ENCODE measurements at places on chromosomes 12 and 14.
A peak's percentile ranks its signal among the peaks of the same experiment; 100 is the strongest.

DNA sequence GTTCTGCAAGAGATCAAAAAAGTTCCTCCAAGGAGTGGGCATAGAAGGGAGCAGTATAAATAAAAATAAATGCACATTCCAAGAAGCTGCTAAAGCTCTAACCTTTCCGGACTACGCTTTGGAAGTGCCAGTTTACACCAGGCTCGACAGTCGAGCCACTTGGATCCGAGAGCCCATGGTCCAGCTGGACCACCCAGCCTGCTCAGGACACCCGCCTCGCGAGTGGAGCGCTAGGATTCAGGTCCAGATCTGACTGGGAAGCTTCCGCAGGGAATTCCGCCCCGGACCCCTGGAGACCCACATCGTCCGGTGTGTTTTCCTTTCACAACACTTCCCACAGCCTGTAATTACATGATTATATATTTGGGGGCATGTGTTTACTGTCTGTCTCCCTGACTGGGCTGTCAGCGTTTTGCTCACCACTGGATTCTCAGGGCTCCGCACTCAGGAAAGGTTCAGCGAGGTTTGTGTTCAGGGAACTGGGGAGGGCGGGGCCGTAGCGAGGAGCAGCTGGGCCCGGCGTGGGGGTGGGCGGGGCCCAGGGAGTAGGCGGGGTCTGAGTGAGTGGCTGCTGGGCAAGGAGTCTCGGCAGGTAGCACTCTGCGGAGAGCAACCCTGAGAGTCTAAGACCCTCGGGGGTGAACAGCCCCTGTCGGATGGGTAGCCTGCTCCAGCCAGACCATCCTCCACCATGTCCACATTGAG is 52.3 kb upstream of the TMEM263 start:
- H3K27me3 ChIP-seq, result peaks cover 2% of the 10 kb centered on the region
- peak overlapping the region; percentile 75 for H3K4me3 ChIP-seq
- H3K27ac ChIP-seq, result no peak overlapping the region
- H3K36me3 ChIP-seq, result no peaks in the 10 kb centered on the region

GRCh38 chr14:69617796-69618195 is 6.4 kb downstream of the SUSD6 start:
- no peaks in the 10 kb centered on the region for H3K36me3 ChIP-seq
- peaks cover 90% of the 10 kb centered on the region for H3K4me1 ChIP-seq
- DNase-seq, result no peak
- H3K4me3 ChIP-seq, result no peak overlapping the region
- H3K27ac ChIP-seq, result peak overlapping the region; percentile 24

DNA sequence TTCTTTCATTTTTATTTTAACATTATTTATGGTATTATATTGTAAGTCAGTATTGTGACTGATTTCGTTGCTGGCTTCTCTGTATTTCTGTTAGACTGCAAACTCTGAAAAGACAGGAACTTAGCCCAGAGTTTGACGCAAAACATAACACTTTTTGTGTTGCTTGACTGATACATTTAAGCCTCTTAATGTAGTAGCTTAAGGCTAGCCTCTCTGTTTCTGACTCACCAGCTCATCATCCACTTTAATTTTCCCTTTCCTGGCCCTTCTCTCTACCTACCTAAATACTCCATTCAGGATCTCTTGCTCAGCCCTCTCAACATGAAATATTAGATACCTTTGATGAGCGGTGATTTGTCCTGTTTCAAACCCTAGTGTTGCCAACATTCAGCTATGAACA is 420.6 kb downstream of the LRFN5 start:
- H3K4me1 ChIP-seq, result no peaks in the 10 kb centered on the region
- H3K36me3 ChIP-seq, result no peaks in the 10 kb centered on the region
- DNase-seq, result no peak
- no peaks in the 10 kb centered on the region for H3K27me3 ChIP-seq

GRCh38 chr14:101957406-101958234 is 6.8 kb upstream of the DYNC1H1 start:
- DNase-seq, result peak; percentile 59
- no peak overlapping the region for H3K27ac ChIP-seq
- no peaks in the 10 kb centered on the region for H3K36me3 ChIP-seq
- H3K4me1 ChIP-seq, result peaks cover 15% of the 10 kb centered on the region

GRCh38 chr14:91737619-91738018 is 5.7 kb upstream of the CATSPERB start:
- no peaks in the 10 kb centered on the region for H3K36me3 ChIP-seq
- H3K4me3 ChIP-seq, result no peak overlapping the region
- H3K27me3 ChIP-seq, result peaks cover 16% of the 10 kb centered on the region
- DNase-seq, result no peak
- H3K27ac ChIP-seq, result no peak overlapping the region

GRCh38 chr12:11497438-11497837 is 102.1 kb upstream of the PRB2 start:
- H3K27ac ChIP-seq, result no peak overlapping the region
- peaks cover 22% of the 10 kb centered on the region for H3K27me3 ChIP-seq
- DNase-seq, result no peak
- H3K4me3 ChIP-seq, result no peak overlapping the region
- H3K4me1 ChIP-seq, result peaks cover 9% of the 10 kb centered on the region

DNA sequence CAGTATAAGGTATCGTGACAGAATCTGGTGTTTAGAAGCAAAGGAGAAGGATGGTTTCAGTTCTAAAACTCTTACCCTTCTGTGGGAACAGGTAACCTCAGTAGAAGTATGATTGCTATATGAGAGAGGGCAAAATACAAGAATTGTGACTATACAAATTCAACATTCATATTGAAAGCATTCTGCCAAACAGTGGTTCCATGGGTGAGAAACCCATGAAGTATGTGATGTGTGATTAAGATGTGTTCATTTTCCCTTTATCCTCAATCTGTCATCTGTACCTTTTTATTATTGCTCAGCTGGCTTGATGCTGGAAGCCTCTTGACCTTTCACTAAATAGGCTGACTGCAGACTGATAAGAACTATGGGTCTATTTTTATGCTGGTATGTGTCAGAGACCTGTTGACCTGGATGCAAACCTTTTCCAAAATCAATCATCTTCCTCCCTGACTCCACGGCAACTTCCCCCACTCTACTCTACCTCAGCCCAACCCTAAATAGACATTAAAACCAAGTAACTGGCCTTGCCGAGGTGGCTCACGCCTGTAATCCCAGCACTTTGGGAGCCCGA is 109.6 kb downstream of the STXBP6 start:
- H3K36me3 ChIP-seq, result peaks cover 3% of the 10 kb centered on the region
- peaks cover 4% of the 10 kb centered on the region for H3K27me3 ChIP-seq

DNA sequence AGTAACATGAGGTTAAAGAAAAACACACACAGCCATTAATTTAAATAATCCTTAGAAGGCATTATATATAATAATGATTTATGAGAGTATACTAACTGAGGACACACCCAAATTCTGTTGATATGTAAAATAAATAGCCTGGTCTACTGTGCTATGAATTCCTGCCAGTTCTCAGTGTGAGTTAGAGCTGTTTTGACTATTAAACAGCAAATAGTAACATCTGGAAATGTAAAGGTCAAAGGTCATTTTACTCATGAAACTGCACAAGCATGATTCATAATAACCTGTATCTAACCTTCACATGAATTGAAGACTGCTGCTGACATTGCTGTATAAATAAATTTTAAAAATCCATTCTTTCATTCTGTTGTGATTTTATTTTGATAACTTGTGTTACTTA is 966.7 kb downstream of the SLC6A15 start:
- H3K27me3 ChIP-seq, result peaks cover 4% of the 10 kb centered on the region
- H3K4me3 ChIP-seq, result no peak overlapping the region
- H3K4me1 ChIP-seq, result peaks cover 2% of the 10 kb centered on the region
- no peak overlapping the region for H3K27ac ChIP-seq
- no peaks in the 10 kb centered on the region for H3K36me3 ChIP-seq

Data from chondrocyte (in vitro differentiated cells).